NCI-H524 treated with DMSO at 0.1 percent for 48 hours (cell line): ENCODE measurements at places on chromosomes 4 and X.

DNA sequence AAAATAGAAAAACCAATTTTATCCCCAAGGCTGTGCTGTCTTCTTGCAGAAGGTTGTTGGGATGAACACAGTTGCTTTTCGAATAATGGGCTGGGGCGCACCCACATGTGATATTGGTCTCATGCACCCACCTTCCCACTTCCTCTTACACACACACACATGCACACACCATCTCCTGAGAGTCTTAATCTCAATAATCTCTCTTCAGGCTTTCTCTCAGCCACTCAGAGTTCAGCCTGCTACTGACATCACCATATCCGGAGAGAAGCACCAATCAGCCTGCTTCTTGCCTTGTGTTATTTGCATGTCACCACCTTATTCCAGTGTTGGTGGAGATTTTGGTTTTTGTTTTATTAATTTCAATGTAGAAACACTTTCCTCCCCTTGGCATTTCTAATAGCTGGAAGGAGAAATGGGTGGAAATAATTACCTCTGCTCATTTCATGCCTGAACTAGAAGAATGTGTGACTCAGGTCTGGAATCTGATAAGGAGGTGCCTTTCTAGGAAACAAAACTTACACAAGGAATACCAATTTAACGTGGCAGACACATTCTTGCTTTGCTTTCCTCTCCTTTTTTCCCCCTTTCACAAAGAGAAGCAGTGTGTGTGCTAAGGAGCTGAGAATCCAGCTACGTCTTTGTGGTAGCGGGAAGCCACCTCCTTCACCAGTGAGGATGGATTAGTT is 400.2 kb downstream of the MID1IP1 start:
- DNase-seq: no peak

- DNase-seq: no peak
These were observed 39.6 kb downstream of the HTRA3 start for GRCh38 chr4:8308856-8309771.

DNA sequence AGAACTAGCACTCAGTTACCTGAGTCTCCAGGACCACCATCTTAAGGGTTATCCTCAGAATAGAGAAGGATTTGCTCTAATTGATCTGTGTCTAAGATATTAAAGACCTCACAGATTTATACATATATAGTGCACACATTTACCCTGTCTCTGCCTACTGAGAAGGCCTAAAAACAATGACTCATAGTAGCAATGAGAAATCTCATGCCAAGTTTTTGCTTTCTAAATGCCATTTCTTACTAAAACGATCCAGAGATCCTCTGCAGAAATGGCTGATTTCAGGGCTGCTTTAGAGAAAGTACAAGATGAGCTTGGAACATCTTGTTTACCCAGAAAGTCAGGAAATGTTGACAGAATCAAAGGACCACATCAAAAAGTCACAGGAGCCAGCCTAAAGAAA is 79.1 kb upstream of the INPP4B start:
- DNase-seq: no peak

DNA sequence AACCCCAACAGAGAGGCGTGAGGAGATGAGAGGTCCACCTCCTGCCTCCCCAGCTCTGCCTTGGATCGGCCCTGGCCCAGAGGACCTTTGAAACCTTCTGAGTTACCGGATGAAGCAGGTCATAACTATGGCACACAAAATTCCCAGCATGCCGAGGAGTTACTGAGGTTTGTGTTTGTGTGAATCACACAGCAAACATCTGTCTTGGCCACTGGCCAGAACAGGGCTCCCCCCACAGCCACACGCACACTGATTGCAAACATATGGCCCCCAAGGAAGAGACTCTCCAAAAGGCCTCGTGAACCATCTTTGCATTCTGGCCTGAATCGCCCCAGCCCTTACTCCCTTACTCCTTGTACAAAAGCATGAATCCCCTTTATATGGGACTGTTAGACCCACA is 18.9 kb downstream of the RPS4X start:
- no peak for DNase-seq

DNA sequence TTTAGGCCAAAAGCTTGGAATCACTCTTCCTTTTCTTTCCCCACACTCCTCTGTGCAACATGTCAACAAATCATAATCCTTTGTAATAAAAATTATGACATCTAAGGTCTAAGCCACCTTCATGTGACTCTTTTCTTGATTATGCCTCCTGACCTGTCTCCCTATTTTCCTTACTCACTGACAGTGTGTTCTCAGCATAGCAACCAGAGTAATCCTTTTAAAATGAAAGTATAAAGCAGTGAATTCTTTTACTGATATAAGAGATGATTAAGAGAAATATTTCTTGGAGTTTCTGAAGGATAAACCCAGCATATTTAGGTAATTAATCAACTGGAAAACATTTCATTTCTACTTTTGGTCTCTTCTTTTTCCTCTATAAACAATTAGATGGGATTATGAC is 44.7 kb downstream of the USO1 start:
- DNase-seq: no peak
